ENCODE measurements at places on chromosomes 2 and 18. TPM values are rescaled to one million over a fixed set of nuclear protein-coding genes. Genes with fewer than 3 reads are reported as not detected.

GRCh38 chr2:72361521-72361920, 213.9 kb upstream of the CYP26B1 start:
- DNase-seq, result no peak

The ALKAL2 gene
- total RNA-seq, result not detected

GRCh38 chr2:241894056-241894641, 24.6 kb downstream of the RTP5 start:
- DNase-seq, result no peak

DNA sequence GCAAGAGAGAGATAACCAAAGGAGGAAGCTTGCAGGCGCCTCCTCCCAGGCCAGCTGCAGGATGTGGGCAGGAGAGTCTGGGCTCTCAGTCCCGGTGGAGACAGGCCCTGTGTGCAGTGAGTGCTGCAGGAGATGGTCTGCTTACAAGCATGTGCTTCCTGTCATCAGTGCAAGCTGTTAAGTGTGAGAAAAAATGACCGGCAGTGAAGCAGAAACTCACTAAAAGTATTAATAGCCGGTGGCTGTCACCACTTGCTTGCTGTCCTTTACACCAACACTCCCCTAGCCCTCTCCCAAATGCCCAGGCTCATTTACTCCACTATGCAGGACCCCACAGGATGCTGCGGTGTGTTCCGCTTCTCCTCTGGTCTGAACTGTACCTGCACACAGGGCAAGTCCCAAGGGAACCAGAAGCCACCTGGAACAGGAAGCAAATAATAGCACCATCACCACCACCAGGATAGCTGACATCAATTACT, 435.6 kb upstream of the HS6ST1 start:
- no peak for DNase-seq

Data from GM23248 (cell line).